ENCODE measurements at places on chromosomes 3 and 15.
A peak's percentile ranks its signal among the peaks of the same experiment; 100 is the strongest.

DNA sequence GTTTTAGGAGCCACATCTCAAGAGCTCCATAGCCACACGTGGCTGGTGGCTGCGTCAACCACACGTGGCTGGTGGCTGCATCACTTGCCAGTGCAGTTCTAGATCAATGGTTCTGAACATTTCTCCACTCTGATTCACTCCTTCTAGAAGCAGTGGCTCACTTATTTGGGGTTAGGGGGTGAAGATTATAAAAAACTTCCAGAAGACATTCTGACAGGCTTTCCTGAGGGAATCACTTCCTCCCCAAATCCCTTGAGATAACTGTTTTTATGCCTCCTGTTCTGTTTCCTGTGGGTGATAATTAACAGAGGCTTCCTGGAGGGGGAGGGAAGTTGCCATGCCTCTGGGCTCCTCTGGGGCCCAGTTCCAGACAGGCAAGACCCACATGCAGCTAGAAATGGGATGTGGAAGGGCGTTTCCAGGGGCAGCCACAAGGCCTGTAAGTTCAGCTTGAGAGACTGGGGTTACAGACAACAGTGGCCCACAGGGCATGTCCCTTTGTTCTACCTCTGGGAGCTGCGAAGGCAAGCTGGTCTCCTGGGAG lies 23.6 kb downstream of the HEG1 start:
- DNase-seq, result no peak

GRCh38 chr15:57532731-57533447 lies 58.8 kb upstream of the MYZAP start:
- DNase-seq, result no peak

DNA sequence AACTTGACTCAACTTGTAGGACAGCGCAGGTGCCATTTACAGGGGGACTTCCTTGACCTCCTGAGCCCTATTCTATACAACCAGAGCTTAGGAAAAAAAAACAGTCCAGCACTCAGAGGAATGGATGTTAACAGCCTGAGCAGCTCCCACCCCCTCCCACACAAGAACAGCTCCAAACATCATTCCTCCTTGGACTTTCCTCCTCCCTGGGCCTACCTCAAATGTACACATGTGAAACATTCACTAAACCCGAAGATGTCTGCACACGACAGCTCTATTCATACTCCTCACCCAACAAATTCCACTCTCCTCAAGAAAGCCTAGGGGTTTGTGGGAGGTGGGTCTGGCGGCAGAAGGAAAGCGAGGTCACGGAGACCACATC lies 503 bp upstream of the ATRIP start:
- no peak for DNase-seq

GRCh38 chr3:113744941-113745755 lies 901 bp downstream of the NAA50 start:
- DNase-seq, result peak; percentile 67

- no peak for DNase-seq
Observed at GRCh38 chr15:77738038-77738370, 105.3 kb upstream of the LINGO1 start.

DNA sequence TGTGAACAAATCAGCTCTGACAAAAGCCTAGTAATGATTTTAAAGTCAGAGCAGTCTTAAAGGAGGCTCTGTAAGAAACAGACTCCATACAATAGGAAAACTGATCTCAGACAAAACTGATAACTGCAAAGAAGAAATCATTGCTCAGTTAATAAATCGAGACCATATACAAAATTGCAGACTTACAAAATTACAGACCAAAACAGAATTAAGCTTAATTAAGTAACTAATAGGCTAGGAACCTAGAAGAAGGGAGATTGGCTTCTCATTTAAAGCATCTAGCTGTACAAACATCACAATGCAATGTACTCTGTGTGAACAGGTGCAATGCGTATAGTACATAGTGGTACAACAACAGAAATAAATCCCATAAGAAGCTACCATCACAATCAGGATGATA lies 46.3 kb downstream of the ZBTB20 start:
- DNase-seq, result no peak

DNA sequence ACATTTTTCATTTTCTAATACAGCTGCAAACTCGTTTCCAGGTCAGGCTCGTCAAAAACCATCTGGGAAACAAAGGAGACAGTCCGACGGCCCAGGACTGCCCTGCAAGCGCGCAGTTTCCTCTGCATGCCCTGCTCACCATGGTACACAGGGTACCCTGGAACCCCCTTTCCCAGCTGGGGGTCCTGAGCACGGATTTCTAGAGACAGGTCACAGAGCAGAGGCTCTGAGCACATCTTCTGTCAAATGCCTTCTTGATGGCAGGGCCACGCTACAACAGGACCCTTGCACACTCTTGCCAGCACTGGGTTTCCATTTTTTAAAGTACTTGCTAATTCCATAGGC lies 8.1 kb downstream of the ZXDC start:
- DNase-seq, result no peak

DNA sequence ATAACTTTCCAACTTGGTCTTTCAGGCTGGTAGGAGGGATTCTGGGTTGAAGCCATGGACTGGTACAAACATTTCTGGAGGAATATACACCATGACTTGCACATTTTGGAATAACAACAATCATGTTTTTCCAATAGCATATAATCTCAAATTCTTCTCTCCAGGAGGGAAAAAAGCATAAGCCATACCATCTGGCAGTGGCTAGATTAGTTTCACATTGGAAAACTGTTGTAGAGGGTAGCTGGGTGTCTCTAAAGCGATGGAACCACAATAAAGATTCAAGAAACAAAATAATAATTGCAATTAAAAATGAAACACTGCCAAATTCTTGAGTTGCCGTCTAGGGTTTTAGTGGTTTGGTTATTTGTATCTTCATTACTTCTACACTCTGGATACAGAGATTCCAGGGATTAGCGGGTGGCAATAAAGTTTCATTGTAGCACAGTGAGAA lies 278.5 kb upstream of the RASGRP1 start:
- DNase-seq, result no peak

DNA sequence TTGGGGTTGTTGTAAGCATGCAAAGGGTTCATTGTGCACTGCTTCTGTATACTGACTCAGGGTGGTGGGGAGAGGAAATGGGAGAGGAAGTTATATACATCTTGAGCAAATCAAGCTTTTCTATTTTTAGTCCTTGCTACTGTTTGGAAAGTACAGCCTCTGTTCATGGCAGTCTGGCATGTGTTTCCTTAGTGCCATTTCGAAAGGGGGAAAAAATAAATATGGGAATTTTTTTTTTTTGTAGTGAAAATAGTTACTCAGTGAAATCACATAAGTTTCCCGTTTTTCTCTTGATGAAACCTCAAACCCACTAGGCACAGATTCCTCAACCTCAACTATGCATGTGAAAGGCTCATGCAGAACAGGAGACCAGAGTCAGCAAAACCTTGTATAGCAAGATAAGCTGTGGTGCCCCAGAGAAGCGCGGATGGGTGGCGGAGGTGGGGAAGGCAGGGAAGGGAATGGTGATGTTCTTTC lies 353.3 kb downstream of the LPP start:
- no peak for DNase-seq
